Neural crest cell (in vitro differentiated cells): ENCODE measurements at places on chromosomes 7 and 10. TPM values are rescaled to one million over a fixed set of nuclear protein-coding genes. Genes with fewer than 3 reads are reported as not detected.
A peak's percentile ranks its signal among the peaks of the same experiment; 100 is the strongest.

DNA sequence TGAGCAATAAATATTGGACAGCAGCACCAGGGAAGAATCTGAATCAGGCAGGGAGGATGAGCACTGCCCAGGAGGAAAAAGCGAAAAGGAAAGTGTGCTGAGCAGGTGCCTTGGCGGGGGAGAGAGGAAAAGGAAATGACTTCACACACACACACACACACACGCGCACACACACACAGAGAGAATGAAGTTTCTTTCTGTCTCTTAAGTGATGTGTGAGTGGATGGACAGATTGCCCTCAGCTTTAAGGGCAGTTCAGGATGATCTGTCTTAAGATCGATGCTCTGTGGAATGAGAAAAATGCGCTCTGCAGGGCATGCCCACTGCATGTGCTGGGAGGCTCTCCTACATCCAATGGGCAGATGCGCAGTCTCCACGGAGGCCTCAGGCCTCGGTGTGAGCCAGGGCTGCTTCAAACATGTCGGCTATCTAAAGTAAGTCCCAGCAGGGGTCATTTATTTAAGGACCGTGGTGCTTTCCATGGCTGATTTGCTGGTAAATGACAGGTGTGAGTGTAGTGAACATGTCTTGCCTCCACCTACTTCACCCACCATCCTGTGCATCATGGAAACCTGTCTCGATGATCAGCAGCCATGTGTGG lies 2.5 kb upstream of the ACBD5 start:
- DNase-seq, result peak; percentile 28
- peaks cover 2% of the 10 kb centered on the region for H3K27me3 ChIP-seq
- no peaks in the 10 kb centered on the region for H3K36me3 ChIP-seq
- peaks cover 54% of the 10 kb centered on the region for H3K4me1 ChIP-seq
- peak overlapping the region; percentile 96 for H3K4me3 ChIP-seq
- H3K27ac ChIP-seq, result peak overlapping the region; percentile 98

GRCh38 chr7:20152511-20152910 lies 64.7 kb downstream of the MACC1 start:
- no peaks in the 10 kb centered on the region for H3K27me3 ChIP-seq
- no peaks in the 10 kb centered on the region for H3K36me3 ChIP-seq
- no peaks in the 10 kb centered on the region for H3K4me1 ChIP-seq

- H3K4me1 ChIP-seq, result peaks cover 30% of the 10 kb centered on the region
- no peak overlapping the region for H3K4me3 ChIP-seq
- DNase-seq, result no peak
- H3K27me3 ChIP-seq, result no peaks in the 10 kb centered on the region
Measured at GRCh38 chr10:6999232-6999925, 411.5 kb downstream of the SFMBT2 start.

- no peaks in the 10 kb centered on the region for H3K36me3 ChIP-seq
- H3K4me1 ChIP-seq, result no peaks in the 10 kb centered on the region
- H3K4me3 ChIP-seq, result no peak overlapping the region
- peaks cover 12% of the 10 kb centered on the region for H3K27me3 ChIP-seq
Measured at GRCh38 chr10:5399332-5399731, 5.3 kb downstream of the TUBAL3 start.

DNA sequence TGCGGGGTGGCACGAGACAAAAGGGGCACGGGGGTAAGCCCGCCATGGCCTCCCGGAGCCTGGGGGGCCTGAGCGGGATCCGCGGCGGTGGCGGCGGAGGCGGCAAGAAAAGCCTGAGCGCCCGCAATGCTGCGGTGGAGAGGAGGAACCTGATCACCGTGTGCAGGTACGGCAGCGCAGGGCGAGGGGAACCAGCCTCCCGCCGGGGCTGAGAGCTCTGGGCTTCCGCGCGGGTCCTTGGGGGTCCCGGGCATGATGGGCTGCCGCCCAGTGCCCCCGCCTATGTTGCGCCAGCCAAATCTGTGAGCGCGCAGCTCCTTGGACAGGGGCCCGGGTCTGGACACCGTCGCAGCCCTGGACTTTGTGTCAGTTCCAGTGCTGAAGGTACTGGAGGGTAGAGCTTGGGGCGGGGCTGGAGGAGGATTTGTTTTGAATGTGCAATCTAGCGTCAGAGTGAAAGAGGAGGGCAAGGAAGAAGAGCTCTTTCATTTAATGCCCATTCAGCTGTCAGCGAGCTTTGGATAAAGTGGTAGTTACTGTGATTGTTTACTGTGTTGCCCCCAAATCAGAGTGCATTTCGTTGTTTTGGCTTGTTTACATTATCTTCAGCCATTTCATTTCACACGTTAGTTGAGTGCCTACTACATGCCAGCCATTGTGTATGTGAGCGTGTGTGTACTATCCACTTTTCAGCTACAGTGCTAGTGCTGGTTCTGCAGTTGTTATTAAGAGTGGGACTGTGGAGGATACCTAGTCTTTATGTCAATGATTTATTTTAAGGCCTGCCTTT lies 777 bp downstream of the RUNDC3B start:
- peak; percentile 4 for DNase-seq
- H3K27ac ChIP-seq, result no peak overlapping the region
- peaks cover 48% of the 10 kb centered on the region for H3K27me3 ChIP-seq

- peaks cover 6% of the 10 kb centered on the region for H3K4me1 ChIP-seq
- no peak overlapping the region for H3K27ac ChIP-seq
- peaks cover 50% of the 10 kb centered on the region for H3K27me3 ChIP-seq
- no peak overlapping the region for H3K4me3 ChIP-seq
Measured at GRCh38 chr7:103934508-103934907, 55.0 kb downstream of the RELN start.

- peak overlapping the region; percentile 99 for H3K27ac ChIP-seq
- DNase-seq, result no peak
- H3K27me3 ChIP-seq, result no peaks in the 10 kb centered on the region
- H3K36me3 ChIP-seq, result no peaks in the 10 kb centered on the region
Measured at GRCh38 chr10:62759599-62760175, 44.8 kb upstream of the ADO start.

DNA sequence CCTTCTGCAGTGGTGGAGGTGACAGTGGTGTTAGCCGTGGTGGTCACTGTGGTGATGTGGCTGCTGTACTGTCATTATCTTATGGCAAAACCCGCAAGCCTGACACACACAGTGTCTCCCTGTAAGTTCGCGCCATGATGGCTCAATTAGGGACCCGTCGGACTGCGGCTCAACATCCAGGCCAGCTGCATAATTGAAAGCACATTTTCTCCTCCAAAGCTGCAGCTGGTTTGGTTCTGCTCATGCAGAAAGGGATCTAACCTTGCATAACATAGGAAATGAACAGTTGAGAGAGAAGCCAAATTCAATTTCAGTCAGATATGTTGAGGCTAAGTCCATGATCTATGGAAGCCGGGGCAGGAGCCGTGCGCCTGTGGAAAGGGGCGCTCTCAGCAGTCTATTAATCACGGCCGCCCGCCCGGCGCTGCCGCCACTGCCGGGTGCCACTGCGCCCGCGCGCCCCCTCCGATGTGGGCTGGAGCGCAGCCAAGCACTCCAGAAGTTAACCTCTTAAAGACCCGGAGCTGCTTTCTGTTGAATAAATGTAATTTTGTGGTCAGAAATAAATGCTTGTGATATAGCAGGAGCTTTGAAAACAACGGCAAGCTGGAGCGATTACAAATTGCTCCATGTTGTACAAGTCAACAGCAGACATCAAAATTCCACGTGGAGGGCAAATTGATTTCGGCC lies 227.7 kb downstream of the CUX1 start:
- H3K4me3 ChIP-seq, result no peak overlapping the region
- H3K4me1 ChIP-seq, result no peaks in the 10 kb centered on the region
- peak overlapping the region; percentile 64 for H3K27ac ChIP-seq
- H3K27me3 ChIP-seq, result no peaks in the 10 kb centered on the region
- no peak for DNase-seq

DNA sequence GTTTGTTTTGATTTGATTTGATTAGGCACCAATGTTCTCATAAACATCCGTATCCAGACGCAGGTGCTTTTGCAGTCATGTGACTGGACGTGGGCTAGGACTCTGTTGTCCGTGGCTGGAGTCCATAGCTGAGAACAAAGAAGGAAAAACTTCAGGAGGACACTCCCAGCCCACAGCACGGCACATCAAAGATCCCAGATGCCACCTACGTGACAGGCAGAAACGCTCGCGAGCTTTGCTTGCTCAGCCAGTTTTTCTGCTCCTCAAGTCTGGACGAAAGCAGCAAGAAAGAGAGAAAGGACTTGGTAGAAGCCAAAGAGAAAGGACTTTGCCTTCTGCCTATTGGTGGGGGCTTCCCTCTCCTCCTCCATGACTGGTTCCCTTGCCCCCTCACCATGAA lies 6.9 kb upstream of the ZKSCAN1 start:
- no peak overlapping the region for H3K4me3 ChIP-seq
- DNase-seq, result no peak
- no peaks in the 10 kb centered on the region for H3K36me3 ChIP-seq
- H3K27ac ChIP-seq, result peak overlapping the region; percentile 75

GRCh38 chr10:20041931-20042330 lies 225.7 kb downstream of the PLXDC2 start:
- H3K4me3 ChIP-seq, result no peak overlapping the region
- H3K27me3 ChIP-seq, result no peaks in the 10 kb centered on the region
- H3K36me3 ChIP-seq, result no peaks in the 10 kb centered on the region

Gene OPALIN
- total RNA-seq, result not detected in 2 replicates

Gene PDAP1
- total RNA-seq, result 146 and 155 TPM in 2 replicates

Gene SPDYE9
- total RNA-seq, result not detected in 2 replicates

Gene WNT8B
- total RNA-seq, result 3.8 and 4.2 TPM in 2 replicates

Gene STEAP1B
- 9.5 and 10.8 TPM in 2 replicates for total RNA-seq

Gene FGL2
- total RNA-seq, result not detected in 2 replicates

Gene HTR5A
- total RNA-seq, result not detected in 2 replicates

Gene KCNH2
- 10.7 and 12.4 TPM in 2 replicates for total RNA-seq

Gene CELF2
- total RNA-seq, result 77.6 and 82.8 TPM in 2 replicates
